ENCODE measurements at places on chromosomes 2 and 18. TPM values are rescaled to one million over a fixed set of nuclear protein-coding genes. Genes with fewer than 3 reads are reported as not detected.

CAVIN2 gene
- total RNA-seq, result 50.6 TPM

PFN4 gene
- total RNA-seq, result not detected

GFPT1 gene
- 17.9 TPM for total RNA-seq

NT5C1B gene
- total RNA-seq, result not detected

ACOXL gene
- total RNA-seq, result not detected

CLHC1 gene
- total RNA-seq, result 4.7 TPM

PID1 gene
- 83.2 TPM for total RNA-seq

CD8B2 gene
- 0.74 TPM for total RNA-seq

FOXI3 gene
- not detected for total RNA-seq

RAB6C gene
- not detected for total RNA-seq

PJVK gene
- 4.9 TPM for total RNA-seq

MYO3B gene
- total RNA-seq, result 0.49 TPM

SERPINB10 gene
- total RNA-seq, result 0.98 TPM

TBR1 gene
- not detected for total RNA-seq

DOK1 gene
- total RNA-seq, result 20.1 TPM

GPBAR1 gene
- total RNA-seq, result 8.1 TPM

C1QL2 gene
- not detected for total RNA-seq

CHN1 gene
- total RNA-seq, result 9.6 TPM

CXCR1 gene
- total RNA-seq, result 0.49 TPM

ZAP70 gene
- total RNA-seq, result 16.7 TPM

ZNF396 gene
- 0.98 TPM for total RNA-seq

SF3B6 gene
- 82.3 TPM for total RNA-seq

CRYBA2 gene
- not detected for total RNA-seq

RAPGEF4 gene
- total RNA-seq, result 18.4 TPM

ZDBF2 gene
- total RNA-seq, result 13.0 TPM

MDH1B gene
- total RNA-seq, result 0.49 TPM

EMX1 gene
- total RNA-seq, result not detected

POMC gene
- 2.5 TPM for total RNA-seq
